ENCODE measurements at places on chromosomes 12 and 14. TPM values are rescaled to one million over a fixed set of nuclear protein-coding genes. Genes with fewer than 3 reads are reported as not detected.

RAD51AP1 gene
- total RNA-seq = 4.1 TPM

- no peaks in the 10 kb centered on the region for H3K4me1 ChIP-seq
- H3K27ac ChIP-seq = no peak overlapping the region
- H3K36me3 ChIP-seq = no peaks in the 10 kb centered on the region
These were observed 3.9 kb upstream of the KRT4 start for GRCh38 chr12:52817699-52818238.

FSCB gene
- not detected for total RNA-seq

RILPL2 gene
- total RNA-seq = 3.1 TPM

DNA sequence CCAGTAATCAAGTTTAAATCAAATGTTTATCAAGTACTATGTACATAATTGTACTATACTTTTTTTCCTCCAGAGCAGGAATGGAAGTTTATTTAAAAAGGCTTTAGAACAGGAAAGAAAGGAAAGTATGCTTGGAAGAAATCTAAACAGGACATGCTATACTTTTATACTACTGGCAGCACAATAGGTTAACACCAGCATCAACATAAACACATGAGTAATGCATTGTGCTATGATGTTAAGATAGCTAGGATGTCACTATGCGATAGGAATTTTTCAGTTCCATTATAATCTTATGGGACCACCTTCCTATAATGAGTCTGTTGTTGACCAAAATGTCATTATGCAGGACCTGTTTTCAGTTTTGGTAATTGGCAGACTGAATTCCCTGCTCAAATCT is 41.5 kb upstream of the ANKS1B start:
- H3K4me1 ChIP-seq = no peaks in the 10 kb centered on the region
- H3K4me3 ChIP-seq = no peak overlapping the region
- DNase-seq = no peak
- no peak overlapping the region for H3K27ac ChIP-seq
- no peaks in the 10 kb centered on the region for H3K27me3 ChIP-seq
- H3K36me3 ChIP-seq = no peaks in the 10 kb centered on the region
